ENCODE measurements at places on chromosomes 13 and 19.
A peak's percentile ranks its signal among the peaks of the same experiment; 100 is the strongest.

DNA sequence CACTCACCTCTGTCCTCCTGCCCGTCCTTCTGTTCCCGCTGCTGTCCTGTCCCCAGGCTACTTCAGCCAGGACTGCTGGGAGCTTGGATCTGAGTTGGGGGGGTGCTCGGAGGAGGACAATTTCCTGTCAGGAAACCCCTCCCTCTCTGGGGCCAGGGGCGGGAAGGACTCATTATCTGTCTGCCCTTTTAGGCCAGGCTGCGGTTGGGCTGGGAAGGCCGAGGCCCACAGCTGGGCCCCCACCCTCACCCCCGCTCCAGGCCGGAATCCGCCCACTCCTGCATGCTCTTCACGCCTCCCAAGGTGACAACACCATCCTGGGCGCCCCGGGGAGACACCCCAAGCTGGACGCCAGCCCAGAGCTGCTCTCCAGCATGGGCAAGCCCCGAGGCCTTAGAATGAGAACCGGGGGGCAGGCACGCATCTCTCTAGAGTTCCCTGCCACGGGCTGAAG is at the start of gene EXOC3L2:
Gene EXOC3L2, minus strand, starts transcription at position 74 of the 454 bp plus-strand sequence. CDS start 6,362 bp downstream, outside the sequence.
- DNase-seq: no peak

DNA sequence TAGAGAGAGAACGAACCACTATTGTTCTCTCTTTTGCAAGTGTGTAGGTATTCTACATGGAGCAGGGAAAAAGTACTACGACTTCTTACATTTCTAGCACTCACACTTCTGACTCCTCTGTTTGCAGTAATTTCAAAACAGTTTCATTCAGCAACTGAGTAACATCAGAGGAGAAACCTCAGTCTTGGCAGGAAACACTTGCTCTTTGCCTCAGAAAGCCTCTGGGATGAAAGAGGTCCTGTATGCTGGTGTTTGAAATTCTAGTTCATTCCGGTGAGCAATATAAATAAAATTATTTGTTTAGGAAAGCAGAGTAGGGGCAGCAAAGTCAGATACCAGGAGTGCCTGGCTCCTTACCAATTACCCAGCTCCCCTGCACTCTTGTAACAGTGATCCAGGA is 595.5 kb downstream of the TBC1D4 start:
- no peak for DNase-seq

DNA sequence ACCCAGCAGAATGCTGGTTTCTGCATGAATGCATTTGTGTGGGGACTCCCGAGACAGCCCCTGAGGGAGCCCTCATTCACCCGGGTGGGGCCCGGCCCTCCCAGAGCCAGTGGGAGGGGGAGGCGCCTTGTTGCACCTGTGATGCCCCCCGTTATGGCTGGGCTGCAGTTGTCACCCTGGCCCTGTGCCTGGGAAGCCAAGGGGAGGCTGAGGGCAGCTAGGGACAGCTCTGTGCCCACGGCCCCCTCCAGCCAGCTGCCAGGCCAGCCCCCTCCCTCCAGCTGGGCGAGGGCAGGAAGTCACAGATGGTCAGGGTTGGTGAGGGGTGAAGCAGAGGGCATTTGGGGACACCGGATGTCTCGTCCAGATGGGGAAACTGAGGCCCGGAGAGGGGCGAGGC is 26.1 kb downstream of the NFIC start:
- DNase-seq: no peak

DNA sequence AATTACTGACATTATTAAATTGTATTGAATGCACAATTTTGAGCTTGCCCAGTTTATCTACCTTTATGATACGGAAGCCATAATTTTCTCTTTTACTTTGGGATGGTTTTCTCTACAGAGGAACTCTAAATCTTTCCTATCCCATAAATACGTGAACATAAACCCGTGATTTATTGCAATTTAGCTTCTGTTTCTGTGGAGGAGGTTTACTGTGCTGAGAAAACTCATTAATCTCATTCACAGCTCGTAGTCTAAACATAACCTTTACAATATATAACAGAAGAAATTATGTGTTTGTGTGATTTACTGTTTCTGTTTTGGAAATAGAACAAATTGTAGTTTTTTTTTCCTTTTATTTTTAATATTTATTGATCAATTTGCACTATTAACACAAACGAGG is 207.1 kb upstream of the PCDH9 start:
- no peak for DNase-seq

- DNase-seq: no peak
These were observed 17.7 kb upstream of the SEMA6B start for GRCh38 chr19:4577020-4577782.

- DNase-seq: no peak
These were observed 146.6 kb upstream of the GJB6 start for GRCh38 chr13:20378721-20379120.

DNA sequence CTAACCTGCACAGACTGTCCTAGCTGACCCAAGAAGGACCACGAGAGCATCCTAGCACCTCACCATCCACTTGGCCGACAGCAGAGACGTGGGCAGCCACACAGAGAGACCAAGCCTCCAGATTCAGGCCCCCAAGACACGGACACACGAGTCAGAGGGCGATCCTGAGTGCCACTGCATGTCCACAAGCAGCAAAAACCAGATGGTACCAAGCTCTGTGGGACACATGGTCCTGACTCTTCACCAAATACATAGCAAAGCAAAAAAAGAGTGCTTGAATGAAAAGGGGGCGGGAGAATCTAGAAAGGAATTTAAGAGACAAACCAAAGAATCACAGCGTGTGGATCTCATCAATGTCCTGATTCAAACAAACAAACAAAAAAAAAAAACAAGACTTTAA is 45.2 kb downstream of the MLLT1 start:
- no peak for DNase-seq

GRCh38 chr13:51618626-51619025 is 34.4 kb downstream of the WDFY2 start:
- DNase-seq: no peak

DNA sequence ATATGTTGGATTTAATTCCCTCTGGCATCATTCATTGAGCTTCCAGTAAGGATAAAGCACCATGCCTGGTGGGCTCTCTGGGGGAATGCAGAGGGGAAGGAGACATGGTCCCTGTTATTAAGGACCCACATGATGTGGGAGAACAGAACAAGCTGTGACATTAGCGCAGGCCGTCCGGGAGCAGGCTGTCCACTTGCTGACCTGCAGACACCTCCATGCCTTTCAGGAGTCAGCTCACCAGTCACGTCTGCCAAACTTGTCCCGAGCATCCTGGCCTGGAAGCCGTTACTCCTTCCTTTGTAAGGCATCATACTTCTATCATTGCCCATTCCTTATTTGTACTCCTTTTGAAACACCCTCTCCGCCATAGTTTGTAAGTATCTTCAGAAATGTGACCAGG is 23.4 kb downstream of the B3GLCT start:
- no peak for DNase-seq

- DNase-seq: no peak
These were observed 115.8 kb downstream of the DNAJC15 start for GRCh38 chr13:43139211-43139610.

- DNase-seq: no peak
These were observed 39.1 kb upstream of the RNF113B start for GRCh38 chr13:98216135-98216565.

DNA sequence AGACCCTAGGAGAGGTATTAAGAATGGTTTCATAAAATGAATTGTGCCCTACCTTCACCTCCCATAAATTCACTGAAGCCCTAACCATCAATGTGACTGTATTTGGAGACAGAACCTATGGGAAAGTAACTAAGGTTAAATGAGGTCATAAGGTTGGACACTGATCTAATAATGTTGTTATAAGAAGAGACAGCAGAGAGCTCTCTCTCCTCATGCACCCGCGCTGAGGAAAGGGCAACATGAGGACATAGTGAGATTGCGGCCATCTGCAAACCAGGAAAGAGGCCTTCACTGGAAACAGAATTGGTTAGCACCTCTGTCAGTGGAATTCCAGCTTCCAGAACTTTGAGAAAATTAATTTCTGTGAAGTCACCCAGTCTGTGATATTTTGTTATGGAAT is 1396.1 kb upstream of the MIR17HG start:
- no peak for DNase-seq

- DNase-seq: peak; percentile 11
These were observed 14.3 kb downstream of the IER2 start for GRCh38 chr19:13164343-13165161.

DNA sequence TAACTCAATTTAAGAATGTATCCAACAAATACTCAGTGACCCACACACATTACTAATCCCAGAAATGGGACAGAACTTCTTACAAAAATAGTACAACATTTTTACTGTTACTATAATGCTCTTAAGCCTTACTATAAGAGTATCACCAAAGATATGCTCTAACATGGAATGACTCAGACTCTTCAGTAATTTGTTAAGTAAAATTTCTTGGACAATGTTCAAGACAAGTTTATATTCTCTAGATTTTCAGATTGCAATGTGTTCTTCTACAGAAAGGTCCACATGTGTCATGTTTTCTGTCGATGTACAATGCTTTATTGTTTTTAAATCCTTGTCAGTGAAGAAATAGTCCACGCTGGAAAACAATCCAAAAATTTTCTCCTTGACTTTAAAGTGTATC is 66.3 kb upstream of the RFXAP start:
- DNase-seq: no peak

GRCh38 chr13:101417043-101417406 is 717 bp upstream of the NALCN start:
- DNase-seq: no peak

- peak; percentile 45 for DNase-seq
These were observed 20.1 kb downstream of the SH3GL1 start for GRCh38 chr19:4380254-4380727.

- no peak for DNase-seq
These were observed 24.4 kb upstream of the ZNF561 start for GRCh38 chr19:9645472-9645871.

- no peak for DNase-seq
These were observed 35.8 kb upstream of the SPART start for GRCh38 chr13:36382030-36382429.

DNA sequence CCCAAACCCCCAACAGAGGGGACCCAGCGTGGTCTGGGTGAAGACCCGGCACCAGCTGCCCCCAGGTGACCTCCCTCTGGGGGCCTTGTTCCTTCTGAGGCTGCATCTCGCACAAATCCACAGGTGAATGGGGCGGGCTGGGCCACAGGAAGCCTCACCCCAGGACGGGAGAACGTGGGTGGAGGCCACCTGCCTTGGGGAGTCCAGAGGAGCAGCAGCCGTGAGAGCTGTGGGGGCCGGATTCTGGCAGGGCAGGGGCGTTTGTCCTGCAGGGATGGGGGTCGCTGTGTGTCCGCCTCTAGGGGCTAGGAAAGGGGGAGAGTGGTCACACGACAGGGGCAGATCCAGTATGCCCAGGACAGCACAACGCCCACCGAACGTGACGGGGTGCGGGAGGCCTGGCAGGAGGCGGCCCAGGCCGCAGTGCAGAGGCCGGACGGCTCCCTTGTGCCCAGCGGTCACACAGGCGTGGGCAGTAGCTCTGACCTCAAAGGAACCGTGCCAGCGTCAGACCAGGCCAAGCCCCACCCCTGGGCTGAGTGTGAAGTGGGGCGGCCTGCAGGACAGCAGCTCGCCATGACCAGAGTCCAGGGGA is 6.7 kb downstream of the POLR2E start:
- DNase-seq: no peak

- no peak for DNase-seq
These were observed 26.4 kb downstream of the PIN1 start for GRCh38 chr19:9861503-9861902.

GRCh38 chr19:18781885-18782527 is 9.1 kb downstream of the COMP start:
- no peak for DNase-seq

GRCh38 chr13:34748073-34748472 is 194.0 kb upstream of the NBEA start:
- DNase-seq: no peak

DNA sequence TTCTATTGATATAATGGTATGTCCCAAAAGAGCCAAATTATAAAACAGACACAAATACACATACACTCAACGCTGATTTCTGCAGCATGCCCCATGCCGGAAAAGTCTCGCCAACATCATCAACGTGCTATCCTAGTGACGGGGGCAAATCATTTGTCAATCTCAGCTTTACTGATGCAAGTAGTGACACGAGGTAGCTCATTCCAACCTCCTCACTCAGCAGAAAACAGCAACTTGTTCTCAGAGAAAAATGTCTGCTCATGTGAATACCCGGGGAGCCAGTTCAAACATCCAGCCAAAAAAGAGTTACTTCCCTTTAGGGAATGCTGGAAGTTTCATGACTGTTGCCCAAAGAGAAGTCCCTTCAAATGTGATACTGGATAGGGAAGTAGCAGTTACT is 46.3 kb downstream of the SOX21 start:
- no peak for DNase-seq

DNA sequence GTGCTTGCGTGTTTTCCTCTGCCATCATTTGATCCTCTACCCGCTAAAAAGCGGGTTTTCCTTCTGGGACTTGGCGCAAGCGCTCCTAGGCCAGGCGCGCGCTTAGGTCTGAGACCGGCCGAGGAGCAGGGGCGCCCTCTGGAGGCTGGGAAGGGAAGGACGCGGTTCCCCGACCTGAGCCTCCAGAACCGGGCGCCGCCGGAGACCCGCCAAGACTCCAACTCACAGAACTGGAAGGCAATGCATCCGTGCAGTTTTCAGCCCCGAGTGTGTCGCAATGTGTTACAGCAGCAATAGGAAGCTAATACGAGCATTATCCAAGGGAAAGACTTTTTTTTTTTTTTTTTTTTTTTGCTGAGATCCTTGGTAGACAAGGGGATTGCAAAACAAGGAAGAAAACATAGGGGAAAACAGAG is 190.9 kb downstream of the COL4A1 start:
- peak; percentile 24 for DNase-seq

DNA sequence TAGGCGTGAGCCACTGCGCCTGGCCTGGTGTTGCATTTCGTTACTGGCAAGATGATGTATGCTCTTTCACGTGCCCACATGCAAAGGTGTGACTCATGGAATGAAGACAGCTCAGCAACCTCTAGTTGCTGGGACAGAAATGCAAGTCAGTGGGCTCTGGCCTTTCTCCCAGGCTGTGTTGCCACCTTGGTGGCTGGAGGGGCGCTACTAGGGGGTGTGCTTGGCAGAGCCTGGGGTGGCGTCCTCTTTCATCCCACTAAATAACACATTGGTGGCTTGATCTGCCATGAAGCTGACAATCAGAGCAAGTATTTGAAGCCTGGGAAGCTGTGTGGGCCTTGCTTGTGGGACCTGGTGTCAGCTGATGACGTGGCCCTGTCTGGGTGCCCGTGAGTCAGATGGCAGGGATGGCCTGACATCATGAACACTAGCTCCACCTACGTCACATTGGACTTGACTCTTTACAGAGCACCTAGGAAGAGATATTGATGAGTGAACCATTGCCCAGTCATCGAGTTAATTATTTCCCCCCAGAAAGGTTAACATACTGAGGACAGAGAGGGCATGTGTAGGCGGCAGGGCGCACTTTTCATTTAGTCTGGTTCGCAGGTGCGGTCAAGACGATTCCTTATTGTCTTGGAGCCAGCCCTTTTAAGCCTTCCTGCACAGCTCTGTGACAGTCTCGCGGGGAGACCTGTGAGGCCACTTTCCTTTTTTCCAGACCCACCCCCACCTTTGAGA is 154.2 kb downstream of the TM9SF2 start:
- DNase-seq: peak; percentile 19

Data from activated CD4-positive, alpha-beta T cell treated with anti-CD3 and anti-CD28 coated beads, Interleukin-2, amount 50 U/mL, for 4 hours (primary cell).